ENCODE measurements at places on chromosomes 11 and 22.

DNA sequence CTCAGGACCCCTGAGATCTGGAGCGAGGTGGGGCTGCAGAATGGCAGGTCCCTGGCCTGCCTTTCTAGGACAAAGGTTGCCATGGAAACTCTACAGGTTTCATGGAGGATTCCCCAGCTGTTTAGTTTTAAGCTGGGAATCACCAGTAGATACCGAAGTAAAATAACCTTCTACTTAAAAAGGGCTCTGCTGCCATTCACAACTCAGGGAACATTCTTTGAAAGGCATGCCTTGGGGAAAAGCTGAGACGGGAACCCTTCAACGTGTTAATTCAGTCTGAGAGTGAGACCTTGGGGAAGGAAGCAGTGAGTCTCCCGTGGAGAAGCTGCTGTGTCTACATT lies 493.3 kb downstream of the BRD1 start:
- no peak for DNase-seq

GRCh38 chr22:48152164-48152775 lies 1389.8 kb downstream of the TBC1D22A start:
- DNase-seq: no peak

- no peak for DNase-seq
Observed at GRCh38 chr11:23217072-23217471, 356.8 kb upstream of the CCDC179 start.

DNA sequence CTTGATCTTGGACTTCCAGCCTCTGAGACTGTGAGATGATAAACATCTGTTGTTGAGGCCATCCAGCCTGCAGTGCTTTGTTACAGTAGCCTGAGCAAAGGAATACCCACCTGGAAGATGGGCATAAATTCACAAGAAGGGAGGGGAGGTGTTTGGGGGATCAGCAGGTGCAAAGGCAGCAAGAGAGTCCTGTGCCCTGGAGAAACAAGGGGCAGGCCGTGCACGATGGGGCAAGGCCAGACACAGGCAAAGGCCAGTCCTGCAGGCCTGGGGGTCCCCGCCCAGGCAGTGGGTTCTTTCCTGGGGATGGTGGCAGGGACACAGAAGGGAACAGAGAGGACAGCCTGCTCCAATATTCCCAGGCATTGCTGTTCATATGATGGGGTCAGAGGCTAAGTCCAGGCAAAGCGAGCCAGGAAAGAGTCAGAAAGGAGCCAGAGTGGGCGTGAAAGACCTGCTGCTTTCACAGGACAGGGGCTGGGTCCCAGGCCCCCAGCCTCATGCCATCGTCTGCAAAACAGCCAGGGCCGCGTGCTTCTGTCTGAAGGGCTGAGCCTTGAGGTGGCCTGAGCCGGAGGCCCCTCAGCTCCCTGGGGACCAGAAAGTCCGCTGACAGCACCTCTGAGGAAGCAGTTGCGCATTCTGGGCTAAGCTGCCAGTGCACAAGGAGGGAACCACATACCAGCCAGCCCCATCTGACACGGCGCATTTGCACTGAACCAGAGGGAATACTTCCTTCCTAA lies 48.8 kb downstream of the MYEOV start:
- DNase-seq: no peak

DNA sequence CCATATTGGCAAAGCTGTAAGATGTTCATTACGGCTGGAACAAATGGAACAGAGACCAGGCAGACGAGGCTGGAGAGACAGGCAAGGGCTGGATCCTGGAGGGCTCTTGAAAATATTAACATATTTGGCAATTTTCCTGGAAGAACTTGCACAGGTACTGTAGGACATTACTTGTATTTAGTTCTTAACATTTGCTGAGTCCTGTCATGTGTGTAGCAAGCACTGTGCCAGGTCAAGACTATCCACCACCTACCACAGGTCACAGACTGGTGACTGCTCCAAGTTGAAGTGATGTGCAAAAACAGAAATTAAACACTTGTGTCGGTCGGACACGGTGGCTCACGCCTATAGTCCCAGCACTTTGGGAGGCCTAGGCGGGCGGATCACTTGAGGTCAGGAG lies 58.7 kb upstream of the TNRC6B start:
- no peak for DNase-seq
